ENCODE measurements at places on chromosomes 1 and 21.

DNA sequence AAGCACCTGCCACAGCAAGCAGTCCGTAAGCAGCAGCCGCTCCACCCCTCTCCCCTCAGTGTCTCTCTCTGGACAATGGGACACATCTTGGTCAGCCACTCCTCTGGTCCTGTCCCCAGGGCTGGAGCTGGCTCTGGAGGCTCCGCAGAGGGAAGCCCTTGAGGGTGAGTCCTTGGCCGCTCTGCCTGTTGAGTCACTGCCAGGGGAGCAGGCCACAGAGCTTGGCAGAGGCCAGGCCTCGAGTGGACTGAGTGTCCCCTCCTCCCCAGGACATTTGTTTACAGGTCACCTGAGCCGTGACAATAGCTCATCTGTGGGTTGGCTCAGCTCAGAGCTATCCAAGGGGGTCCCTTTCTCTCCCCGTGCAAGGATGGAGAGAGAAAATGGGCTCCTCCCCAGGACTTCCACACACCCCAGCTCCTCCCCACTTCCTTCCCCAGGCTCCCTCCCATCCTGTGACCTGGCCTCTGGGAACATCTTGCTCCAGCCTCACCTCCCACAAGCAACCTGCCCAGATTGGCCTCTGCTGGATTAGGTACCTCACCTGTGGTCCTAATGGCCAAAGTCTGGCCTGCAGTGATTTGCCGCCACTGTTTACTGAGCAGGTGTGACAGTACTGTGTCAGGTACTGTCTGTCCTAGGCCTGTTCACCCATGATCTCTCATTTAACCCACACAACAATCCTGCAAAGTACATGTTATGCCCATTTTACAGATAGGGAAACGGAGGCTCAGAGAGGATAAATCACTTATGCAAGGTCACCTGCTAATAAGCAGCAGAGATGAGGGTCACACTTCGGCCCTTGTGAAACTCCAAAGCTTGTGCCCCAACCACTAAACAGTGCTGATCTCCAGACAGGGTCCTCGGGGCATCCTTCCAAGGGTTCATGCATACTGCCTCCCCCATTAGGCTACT is 4.8 kb downstream of the FAM131C start:
- DNase-seq = no peak

GRCh38 chr1:234633246-234634003 is 23.4 kb upstream of the IRF2BP2 start:
- DNase-seq = peak; percentile 79

- no peak for DNase-seq
Measured at GRCh38 chr1:206502403-206502802, 4.9 kb upstream of the RASSF5 start.

GRCh38 chr1:118828038-118828437 is 160.1 kb downstream of the TBX15 start:
- no peak for DNase-seq

GRCh38 chr1:54439550-54440223 is 33.5 kb upstream of the SSBP3 start:
- no peak for DNase-seq

- DNase-seq = no peak
Measured at GRCh38 chr1:115669002-115669673, 27.4 kb downstream of the VANGL1 start.

DNA sequence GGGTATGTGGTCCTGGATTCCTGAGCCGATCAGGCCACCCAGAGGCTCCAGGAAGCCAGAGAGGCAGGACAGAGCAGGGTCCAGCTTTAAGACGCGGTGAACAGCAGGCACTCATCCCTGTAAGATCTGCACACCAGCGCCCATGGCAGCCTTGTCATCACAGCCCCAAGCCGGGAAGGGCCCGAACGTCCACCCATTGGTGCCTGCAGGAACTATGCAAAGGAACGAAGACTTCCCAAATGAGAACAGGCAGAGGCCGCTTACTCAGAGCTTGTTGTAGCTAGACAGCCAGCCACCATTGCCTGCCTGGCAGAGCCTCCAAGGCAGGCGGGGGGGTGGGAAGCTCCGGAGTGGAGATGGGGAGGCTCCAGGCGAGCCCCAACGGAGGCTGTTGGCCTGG is 12.1 kb upstream of the ARHGEF16 start:
- no peak for DNase-seq

DNA sequence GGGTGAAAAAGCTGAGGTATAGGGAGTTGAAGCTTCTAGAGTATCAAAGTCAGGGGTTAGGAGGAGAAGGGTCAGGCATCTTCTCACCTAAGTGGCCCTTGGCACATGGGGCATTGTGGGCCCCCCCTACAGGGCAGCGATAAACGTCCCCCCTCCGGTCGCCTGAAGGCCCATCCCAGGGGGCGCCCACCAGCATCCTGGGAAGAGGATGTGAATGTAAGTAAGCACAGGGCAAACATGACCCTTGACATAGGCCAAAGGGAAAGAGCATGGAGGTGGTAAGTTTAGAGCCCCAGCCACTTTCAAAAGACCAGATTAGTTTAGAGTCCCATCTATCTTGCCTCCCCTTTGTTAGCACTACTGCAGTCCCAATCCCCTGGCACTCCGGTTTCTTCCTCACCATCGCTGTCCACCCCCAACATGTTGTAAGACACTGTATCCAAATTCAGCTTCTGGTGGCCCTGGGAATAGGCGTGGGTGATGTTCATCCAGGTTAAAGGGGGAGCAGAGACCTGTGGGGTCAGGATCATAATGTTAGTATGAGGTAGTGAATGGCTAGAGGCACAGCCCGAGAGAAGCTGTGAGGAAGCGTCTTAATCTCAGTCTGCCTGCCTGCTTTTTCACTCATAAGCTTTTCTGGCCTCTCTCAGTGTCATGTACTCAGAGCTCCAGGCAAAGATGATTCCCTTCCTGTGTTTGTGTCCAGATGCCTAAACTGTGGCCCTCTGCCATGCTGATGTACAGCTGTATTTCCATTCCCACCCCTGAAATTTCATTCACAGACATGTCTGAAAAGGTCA is 2.7 kb downstream of the ITGA10 start:
- no peak for DNase-seq

GRCh38 chr1:23554127-23554480 is 5.2 kb downstream of the ID3 start:
- DNase-seq = no peak

- DNase-seq = no peak
Measured at GRCh38 chr21:14602382-14602958, 56.4 kb upstream of the SAMSN1 start.

GRCh38 chr1:165325460-165326203 is 30.9 kb downstream of the LMX1A start:
- DNase-seq = no peak

DNA sequence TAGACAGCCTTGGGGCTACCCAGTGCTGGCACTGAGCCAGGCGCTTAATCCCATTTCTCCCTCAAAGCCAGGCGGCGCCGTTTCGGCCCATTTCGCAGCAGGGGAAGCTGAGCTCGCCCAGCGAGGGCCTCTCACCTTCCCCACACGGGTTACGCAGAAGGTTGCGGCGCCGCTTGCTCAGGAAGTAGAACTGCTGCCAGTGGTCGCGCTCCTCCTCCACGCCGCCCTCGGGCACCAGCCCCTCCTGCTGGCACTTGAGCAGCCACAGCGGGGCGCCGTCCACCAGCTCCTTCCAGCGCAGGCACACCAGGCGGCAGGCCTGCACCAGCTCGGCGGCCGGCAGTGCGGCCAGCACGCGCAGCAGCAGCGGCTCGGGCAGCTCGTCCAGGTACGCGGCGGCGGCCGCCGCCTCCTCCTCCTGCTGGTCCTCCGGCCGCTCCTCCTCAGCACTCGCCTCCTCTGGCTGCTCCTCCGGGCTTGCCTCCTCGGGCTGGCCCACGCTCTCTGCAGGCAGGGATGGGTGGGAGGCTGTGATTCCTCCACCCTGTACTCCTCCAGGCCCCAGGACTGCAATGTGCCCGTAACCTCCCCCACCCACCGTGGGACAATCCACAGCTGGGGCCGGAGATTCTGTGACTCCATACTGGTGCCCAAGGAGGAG is 3.8 kb downstream of the FBXO2 start:
- no peak for DNase-seq

GRCh38 chr1:221945669-221946068 is 203.8 kb upstream of the DUSP10 start:
- no peak for DNase-seq

DNA sequence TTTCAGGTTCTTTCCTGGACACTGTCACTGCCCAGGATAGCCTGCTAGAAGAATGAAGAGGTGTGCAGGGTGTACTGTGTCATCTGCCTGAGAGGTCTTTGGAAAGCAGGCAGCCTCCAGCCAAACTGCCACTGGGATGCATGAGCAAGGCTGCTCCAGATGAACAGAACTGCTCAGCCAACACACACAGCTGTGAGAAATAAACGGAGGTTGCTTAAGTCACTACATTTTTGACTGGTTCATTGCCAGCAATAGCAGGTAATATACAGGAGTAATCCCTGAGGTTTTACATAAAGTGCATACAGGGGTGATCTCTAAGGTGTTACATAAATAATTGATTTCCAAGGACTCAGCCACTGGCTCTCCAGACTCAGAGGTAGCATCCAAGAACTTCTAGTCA is 516.9 kb downstream of the BRINP3 start:
- DNase-seq = no peak

GRCh38 chr1:5554784-5555183 is 437.4 kb downstream of the NPHP4 start:
- no peak for DNase-seq

GRCh38 chr21:35988416-35989137 is 71.7 kb downstream of the SETD4 start:
- no peak for DNase-seq

- DNase-seq = no peak
Measured at GRCh38 chr1:3174487-3175247, 105.7 kb downstream of the PRDM16 start.

- DNase-seq = peak; percentile 44
Measured at GRCh38 chr1:65911679-65912078, 119.0 kb downstream of the PDE4B start.

All from NCI-H1048 (cell line).